ENCODE measurements at places on chromosomes 5 and 9. TPM values are rescaled to one million over a fixed set of nuclear protein-coding genes. Genes with fewer than 3 reads are reported as not detected.

DNA sequence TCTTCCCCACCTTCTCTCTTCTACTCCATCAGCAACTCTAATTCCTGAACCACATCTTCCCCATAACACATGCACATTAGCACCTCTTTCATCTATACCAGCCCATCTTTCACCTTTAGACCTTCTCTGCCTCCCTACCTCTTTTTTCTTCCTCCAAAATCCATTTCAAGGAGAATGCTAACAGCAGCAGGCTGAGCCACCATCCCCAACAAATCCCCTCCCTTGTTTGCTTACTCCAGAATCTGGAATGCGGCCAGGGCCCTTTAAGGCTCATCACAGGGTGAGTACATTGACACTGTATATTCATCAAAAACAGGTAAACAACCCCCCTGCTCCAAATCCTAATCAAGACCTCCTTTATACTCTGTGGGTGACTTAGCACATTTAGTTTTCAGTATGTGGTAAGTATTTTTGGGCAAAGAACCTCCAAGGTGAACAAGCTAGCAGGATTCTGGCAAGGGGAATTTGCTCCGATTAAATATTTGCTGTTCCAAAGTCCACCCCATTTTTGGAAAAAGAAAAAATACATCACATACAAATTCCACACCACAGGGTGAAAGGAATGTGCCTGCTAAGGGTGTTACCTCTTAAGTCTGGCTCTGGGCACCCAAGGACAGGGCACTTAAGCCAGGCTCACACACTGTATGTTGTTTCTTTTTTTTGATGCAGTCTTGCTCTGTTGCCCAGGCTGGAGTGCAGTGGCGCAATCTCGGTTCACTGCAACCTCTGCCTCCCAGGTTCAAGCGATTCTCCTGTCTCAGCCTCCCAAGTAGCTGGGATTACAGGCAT lies 71.4 kb downstream of the SERINC5 start:
- no peak for DNase-seq

The SIL1 gene
- 34.7 TPM for total RNA-seq

DNA sequence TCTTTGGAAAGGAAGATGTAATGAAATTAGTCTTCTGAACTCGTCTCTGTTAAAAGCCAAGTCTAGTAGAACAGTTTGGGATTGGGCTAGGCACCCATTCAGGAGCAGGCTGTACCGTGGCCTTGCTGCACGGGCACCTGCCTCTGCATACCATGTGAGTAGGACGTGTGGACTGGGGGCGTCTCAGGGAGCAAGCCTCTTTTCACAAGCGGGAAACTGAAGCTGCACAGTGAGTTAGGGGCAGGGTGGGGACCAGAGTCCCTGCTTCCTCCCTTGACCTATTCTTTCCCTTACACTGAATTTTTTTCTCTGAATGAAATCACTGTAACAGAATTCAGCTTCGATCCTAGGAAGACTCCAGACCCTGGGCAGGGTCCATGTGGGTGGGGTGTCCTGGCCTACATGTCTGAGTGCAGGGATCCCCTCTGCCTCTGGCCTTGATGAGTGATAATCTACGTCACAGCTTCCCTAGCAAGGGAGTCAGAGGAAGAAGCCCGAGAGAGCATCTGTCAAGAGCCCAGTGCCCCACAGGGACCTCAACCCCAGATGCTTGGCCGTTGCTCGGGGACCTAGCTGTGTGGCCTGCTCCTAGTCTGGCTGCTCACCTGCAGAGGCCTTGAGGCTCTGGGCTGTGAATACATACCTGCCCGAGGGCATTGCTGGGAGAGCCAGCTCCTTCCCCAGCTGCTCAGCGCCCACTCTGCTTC lies 15.1 kb downstream of the PHF2 start:
- no peak for DNase-seq

DNA sequence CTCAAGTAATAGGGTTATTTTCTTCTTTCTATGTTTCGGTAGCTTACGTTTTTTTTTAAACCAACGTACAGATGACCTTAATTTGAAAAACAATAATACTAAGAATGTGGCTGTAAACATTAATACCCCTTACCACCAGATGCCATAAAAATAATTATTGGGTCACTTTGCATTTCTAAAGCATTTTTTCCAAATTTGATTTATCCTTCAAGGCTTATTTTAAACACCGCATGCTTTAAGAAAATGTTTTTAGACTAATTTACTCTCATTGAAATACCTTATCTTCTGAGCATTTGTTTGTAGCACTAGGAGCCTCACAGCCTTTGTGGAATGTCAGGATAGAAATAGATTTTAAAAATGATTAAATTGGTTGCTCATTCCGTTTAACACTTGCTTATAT lies 5.8 kb upstream of the APBA1 start:
- no peak for DNase-seq

- no peak for DNase-seq
Observed at GRCh38 chr5:2701592-2701991, 49.9 kb downstream of the IRX2 start.

DNA sequence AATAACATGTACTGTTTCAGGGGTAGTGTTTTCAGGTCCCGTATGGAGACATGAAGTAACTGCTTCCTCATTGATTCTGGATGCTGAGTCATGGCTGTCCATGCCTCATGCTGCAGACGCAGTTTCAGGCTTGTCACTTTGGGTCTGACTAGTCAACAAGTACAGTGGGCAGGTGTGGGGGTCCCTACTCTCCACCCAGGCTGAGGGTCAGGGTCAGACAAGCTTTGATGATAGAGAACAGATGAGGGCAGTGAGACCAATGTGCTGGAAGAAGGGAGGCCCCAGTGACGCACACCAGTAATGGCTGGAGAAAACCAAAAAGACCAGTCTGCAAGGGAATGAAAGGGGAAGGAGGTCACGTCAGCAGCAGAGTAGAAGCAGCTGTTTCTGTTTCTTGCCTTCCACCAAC lies 80.0 kb upstream of the NFIL3 start:
- DNase-seq, result no peak

The CNTFR gene
- 53.7 TPM for total RNA-seq

DNA sequence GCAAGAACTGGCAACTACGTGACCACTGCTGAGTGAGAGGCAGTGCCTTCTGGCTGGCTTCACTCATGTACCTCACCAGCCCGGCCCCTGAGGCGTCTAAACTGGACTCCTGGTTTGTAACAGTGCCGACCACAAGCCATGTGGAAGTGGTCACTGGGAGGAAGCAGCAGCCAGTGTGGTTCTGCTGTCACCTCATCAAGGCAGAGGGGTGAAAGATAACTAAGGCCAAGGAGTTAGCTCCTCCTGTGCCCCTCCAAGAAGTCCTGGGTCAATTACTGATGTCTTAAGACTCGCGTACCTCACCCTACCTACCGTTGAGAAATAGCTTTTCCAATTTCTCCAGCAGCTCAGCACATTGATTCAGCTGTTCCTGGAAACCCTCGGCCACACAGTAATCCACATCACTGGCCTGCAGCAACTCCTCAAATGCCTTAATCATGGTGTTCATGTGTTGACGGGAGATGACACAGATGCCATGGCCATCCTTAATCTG lies 142.9 kb downstream of the CDK5RAP2 start:
- no peak for DNase-seq

The PHF24 gene
- 0.95 TPM for total RNA-seq

- no peak for DNase-seq
Observed at GRCh38 chr5:58825441-58825840, 242.6 kb downstream of the RAB3C start.

DNA sequence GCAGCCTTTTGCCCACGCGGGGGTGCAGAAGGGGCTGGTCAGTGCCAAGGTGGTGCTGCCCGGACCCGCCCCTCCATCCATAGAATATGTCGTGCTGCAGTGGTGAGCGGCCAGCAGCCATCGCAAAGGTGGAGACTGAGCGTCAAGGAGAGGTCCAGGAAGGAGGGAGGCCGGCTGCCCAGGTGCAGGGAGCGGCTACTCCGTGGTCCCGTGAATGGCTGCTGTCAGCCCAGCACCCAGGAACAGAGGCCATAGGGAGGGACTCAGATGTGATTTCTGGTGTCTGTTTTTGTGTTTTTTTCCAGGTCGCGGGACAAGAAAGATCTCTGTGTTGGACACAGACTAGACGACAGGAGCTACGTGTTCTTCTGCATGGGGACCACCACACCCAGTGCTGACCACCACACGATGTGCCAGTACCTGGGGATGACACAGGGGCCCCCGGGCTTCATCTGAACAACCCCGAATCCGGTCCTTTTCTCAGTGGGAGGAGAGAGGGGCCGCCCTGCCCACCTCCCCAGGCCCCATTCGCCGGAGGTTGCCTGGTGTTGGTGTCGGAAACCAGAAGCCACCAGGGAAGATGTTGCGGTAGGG lies 29.0 kb downstream of the PAEP start:
- no peak for DNase-seq

DNA sequence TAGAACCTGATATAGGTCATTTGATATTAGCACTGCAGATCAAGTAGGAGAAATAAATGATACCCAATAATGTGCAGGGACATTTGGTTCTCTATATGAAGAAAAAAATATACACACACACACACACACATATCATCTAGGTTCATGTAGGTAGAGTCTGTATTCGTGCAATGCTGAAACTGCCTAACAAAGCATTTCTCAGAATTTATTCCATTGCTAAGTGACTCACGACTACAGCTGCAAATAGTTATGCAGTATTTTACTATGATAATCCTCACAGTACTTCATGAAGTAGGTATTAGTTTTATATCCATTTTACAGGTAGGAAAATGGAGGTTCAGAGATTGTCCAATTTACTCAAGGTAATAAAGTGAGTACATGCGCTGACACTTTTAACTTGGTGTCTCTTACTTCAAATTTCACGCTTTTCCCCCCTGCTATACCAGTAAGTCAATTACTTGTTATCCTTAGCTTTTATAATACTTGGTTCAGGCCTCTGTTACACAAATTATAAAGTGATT lies 2.4 kb downstream of the GIN1 start:
- no peak for DNase-seq

- no peak for DNase-seq
Observed at GRCh38 chr9:14923701-14924100, 13.5 kb upstream of the FREM1 start.

DNA sequence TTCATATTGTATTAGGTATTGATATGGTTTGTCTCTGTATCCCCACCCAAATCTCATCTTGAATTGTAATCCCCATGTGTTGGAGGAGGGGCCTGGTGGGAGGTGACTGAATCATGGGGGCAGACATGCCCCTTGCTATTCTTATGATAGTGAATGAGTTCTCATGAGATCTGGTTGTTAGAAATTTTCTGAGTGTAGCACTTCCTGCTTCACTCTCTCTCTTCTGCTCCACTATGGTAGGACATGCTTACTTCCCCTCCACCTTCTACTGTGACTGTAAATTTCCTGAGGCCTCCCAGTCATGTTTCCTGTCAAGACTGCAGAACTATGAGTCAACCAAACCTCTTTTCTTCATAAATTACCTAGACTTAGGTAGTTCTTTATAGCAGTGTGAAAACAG lies 187.4 kb upstream of the SLC24A2 start:
- no peak for DNase-seq

GRCh38 chr5:117252566-117252965 lies 677.9 kb upstream of the SEMA6A start:
- no peak for DNase-seq

DNA sequence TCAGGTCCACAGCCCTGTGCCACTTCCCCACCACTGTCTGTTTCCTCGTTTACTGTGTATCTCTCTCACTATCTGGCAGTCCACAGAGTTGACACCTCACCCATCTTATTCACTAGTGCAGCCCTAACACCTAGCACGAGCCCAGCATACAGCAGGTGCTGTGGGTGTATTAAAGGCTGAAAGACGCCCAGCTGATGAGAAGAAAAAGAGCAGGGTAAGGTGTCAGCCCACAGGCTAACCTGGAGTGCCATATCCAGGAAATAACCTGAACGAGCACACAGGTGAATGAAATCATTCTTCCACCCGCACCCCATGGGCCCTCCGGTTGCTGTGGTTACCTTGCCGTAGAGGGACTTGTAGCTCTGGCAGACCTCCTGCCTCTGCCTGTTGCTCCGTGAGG lies 18.6 kb downstream of the ANXA6 start:
- no peak for DNase-seq

The PCDHGB4 gene
- total RNA-seq, result 6.0 TPM

GRCh38 chr5:138354387-138354786 lies 1.9 kb downstream of the KDM3B start:
- DNase-seq, result no peak

- no peak for DNase-seq
Observed at GRCh38 chr9:123395276-123395688, 39.3 kb downstream of the CRB2 start.

DNA sequence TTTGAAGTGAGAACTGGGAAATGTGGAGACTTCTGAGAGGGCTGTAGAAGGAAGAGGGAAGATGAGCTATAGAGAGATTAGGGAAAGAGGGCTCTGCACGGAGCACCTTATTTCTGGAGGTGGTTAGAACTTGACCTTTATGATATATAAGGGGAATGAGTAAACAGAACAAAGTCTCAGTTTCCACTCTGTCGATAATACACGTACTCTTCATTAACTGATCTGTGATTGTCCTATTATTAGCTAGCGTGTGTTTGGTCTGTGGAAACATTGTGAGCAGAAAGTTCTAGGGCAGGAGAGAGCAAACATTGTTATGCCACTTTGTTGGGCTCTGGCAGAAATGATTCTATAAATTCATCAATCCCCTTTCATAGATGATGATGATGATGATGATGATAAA lies 118.5 kb downstream of the UGCG start:
- no peak for DNase-seq

- no peak for DNase-seq
Observed at GRCh38 chr5:45399041-45399440, 297.1 kb downstream of the HCN1 start.

- DNase-seq, result no peak
Observed at GRCh38 chr9:115413766-115414382, 295.9 kb upstream of the TNC start.

The PIP5KL1 gene
- 1.2 TPM for total RNA-seq

The C5orf58 gene
- total RNA-seq, result not detected

GRCh38 chr5:64980176-64980575 lies 211.4 kb downstream of the CWC27 start:
- DNase-seq, result no peak

The IL13 gene
- 0.24 TPM for total RNA-seq

The DMRTA1 gene
- total RNA-seq, result 1.4 TPM

GRCh38 chr5:82561797-82562196 lies 283.6 kb upstream of the RPS23 start:
- DNase-seq, result no peak

The GOLPH3 gene
- 80.9 TPM for total RNA-seq

The PCDHB8 gene
- 0.46 TPM for total RNA-seq

The KIF24 gene
- 1.1 TPM for total RNA-seq

The GAS1 gene
- 328 TPM for total RNA-seq

The SLC36A2 gene
- not detected for total RNA-seq

DNA sequence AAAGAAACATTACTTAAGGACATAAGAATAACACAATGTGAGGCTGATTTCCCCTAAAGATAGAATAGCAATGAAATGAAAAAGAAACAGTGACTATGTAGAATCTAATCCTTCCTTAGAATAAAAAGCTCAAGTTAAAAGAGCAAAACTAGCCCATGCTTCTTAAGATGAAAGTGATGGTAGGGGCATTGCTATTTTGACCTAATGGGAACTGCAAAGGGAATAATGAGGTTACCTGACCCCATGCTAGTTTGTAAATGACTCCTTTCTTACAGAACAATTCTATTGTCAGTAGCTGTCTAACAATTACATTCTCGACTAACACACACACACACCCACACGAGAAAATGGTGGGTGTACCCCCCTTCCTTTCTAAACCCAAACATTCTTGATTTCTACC lies 575.8 kb downstream of the CSNK1G3 start:
- DNase-seq, result no peak
